ENCODE measurements at places on chromosomes 3 and 15.

DNA sequence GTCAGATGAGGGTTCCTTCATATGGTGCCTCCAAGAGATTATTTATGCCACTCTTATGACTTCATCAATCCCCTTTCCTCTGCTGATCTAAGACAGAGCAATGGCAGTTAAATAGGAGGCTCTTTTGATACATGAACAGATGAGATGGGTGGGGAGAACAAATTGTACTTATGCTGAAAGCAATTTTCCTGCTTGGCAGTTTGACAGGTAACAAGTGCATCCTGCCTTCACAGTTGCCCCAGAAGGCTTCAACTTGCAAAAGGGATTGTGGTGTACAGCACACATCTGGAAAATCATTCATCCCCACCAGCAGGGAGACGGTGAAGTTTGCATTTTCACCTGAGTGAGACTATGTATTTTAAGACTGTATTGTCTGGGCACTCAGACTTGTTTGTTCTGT, 27.3 kb downstream of the ENTPD3 start:
- no peak for DNase-seq

GRCh38 chr3:96017556-96017955, 796.8 kb upstream of the EPHA6 start:
- DNase-seq, result no peak

- DNase-seq, result no peak
Observed at GRCh38 chr15:72421484-72421883, 23.4 kb downstream of the TMEM202 start.

DNA sequence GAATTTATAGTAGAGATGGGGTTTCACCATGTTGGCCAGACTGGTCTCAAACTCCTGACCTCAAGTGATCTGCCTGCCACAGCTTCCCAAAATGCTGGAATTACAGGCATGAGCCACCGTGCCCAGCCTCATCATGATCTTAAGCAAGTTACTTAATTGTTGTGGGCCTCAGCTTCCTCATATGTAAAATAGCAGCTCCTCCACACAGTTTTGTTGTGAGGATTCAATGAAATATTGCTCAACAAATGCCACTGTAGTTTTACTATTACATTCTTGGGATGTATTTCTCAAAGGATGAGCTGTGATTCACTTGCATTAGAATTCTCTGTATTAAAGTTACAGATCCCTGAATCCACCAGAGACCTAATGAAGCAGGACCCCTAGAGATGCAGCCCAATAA, 168.8 kb downstream of the ADAMTS9 start:
- no peak for DNase-seq

- DNase-seq, result no peak
Observed at GRCh38 chr3:17846466-17846865, 104.0 kb upstream of the TBC1D5 start.

DNA sequence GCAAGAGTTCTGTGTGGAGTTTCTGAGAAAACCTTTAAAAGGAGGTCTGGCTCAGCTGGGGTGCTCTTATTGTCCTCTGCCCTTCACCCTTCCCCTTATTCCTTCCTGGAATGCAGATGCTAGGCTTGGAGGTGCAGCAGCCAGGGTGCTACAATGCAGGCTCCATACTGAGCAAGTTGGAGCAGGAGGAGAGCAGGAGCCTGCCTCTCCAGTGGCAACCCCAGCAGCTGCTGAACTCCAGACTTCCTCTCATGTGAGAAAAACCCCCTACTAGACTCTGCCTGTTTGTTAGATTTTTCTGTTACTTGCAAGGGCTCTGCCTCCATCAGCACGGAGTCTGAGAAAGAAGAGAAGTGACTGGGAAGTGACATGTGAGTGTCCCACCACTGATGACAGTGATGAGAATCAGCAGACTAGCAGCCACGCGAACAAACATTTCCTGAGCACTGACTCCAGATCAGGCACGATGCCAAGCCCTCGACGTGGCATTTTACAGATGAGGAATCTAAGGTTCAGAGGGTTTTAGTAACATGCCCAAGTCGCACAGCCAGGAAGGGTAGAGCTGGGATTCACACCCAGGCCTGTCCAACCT, 16.1 kb upstream of the RARRES1 start:
- DNase-seq, result no peak
